Kidney capillary endothelial cell (primary cell): ENCODE measurements at places on chromosomes 7 and 10.

- DNase-seq = no peak
Observed at GRCh38 chr10:113331961-113332360, 220.9 kb upstream of the HABP2 start.

GRCh38 chr10:19577381-19577780 is 238.9 kb upstream of the PLXDC2 start:
- no peak for DNase-seq

- DNase-seq = no peak
Observed at GRCh38 chr7:29882481-29882880, 76.2 kb downstream of the WIPF3 start.

DNA sequence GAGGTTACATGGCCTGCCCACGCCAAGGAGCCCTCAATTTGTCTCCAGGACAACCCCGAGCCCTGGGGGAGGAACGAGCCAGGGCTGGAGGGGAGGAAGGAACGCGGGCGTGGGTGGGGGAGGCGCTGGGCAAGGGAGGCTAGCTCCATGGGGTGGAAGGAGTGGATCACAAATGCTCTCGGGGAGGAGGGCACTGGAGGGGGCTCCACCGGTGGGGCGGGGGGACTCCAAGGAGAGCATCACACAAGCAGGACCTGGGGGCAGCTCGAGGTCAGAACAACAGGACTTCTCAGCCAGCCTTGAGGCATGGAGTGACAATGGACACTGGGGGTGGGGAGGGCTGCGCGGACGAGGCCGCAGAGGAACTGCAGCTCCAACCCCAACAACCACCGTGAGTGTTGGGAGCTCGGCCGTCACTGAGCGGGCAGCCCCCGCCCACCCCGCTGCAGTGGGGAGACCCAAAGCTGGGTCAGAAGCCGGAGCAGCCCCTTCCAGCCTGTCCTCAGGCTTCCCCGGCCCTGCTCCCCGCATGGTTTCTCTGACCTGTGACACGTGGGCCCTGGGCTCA is 41.1 kb downstream of the STK32C start:
- no peak for DNase-seq
